ENCODE measurements at places on chromosomes 6 and 20.
A peak's percentile ranks its signal among the peaks of the same experiment; 100 is the strongest.

DNA sequence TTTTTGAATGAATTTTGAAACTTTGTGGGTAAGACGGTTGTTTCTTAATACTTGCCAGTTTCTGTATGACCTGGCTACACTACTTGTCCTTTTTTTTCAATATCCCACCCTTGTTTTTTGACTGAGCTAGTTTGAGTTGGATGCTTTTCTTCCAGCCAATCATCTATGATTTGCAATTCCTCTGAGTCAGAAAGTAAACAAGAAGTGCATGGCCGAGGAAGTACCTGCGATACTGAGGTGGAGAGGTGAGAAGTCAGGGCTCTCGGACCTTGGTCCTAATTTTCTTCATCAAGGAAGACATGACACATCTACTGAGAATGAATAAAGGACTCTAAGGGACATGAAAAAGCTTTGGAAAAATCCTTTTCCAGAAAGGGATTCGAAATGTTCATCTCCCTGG lies 185.7 kb downstream of the LINC00237 start:
- DNase-seq, result no peak

GRCh38 chr6:32941214-32941768 lies 463 bp upstream of the HLA-DMB start:
- no peak for DNase-seq

DNA sequence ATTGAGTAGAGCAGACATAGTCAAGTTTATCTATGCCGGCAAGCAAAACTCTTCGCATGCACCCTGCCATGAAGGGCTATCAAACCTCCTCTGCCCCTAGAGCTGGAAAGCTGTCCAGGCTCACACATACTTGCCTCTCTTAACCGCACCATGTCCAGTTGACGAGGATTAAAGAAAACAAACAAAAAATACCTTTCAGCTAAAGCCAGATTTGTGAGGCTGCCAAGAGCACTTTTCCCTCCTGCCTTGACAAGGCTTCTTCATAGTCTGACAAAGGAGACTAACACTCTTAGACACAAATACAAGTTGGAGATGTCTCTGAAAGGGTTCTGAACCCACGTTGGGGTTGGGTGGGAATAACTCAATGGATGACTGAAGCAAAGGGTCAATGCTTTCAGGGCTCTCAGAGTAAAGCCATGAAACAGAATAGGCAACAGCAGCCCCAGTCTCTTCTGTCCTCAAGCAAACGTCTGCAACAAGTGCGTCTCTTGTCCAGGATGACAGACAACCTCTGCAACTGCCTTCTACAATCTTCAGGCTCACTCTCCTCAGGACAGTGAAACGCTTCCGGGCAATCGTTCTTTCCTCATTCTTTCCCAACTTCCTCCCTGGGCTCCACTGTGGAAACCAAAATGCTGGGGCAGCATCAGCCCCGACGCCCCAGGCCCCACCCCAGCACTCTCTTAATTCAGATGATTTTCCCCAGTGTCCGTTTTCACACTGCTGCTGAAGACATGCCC lies 57.8 kb downstream of the AGPAT4 start:
- no peak for DNase-seq

- DNase-seq, result no peak
Observed at GRCh38 chr6:56850626-56851025, 104.3 kb upstream of the BEND6 start.

- DNase-seq, result no peak
Observed at GRCh38 chr6:97665446-97665845, 382.4 kb upstream of the MMS22L start.

GRCh38 chr20:4901031-4901818 lies 100.1 kb downstream of the SLC23A2 start:
- DNase-seq, result no peak

DNA sequence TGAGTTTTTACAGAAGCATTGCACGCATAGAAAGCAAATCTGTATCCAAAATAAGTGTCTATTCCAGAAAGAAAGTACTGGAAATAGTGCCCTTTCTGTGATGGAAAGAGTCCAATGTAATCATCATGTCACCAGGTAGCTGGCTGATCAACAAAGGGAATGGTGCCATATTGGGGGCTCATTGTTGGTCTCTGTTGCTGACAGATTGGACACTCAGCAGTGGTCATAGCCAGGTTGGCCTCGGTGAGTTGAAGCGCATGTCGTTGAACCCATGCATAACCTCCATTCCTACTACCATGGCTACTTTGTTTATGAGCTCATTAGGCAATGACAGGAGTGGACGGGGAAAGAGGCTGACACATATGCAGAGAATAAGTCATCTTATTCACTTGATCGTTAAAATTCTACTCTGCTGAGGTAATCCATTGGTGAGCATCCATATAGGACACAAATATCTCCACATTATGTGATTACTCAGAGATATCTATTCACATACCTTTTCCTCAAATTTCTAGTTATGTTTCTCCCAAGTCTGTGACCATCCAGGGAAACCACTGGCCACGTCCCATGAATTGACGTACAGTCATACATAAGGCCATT lies 560.5 kb downstream of the HAO1 start:
- peak; percentile 31 for DNase-seq

Data from GM04504 (cell line).